ENCODE measurements at places on chromosomes 1 and 21.
A peak's percentile ranks its signal among the peaks of the same experiment; 100 is the strongest.

GRCh38 chr1:162994921-162995320 lies 74.2 kb upstream of the RGS4 start:
- DNase-seq: no peak

DNA sequence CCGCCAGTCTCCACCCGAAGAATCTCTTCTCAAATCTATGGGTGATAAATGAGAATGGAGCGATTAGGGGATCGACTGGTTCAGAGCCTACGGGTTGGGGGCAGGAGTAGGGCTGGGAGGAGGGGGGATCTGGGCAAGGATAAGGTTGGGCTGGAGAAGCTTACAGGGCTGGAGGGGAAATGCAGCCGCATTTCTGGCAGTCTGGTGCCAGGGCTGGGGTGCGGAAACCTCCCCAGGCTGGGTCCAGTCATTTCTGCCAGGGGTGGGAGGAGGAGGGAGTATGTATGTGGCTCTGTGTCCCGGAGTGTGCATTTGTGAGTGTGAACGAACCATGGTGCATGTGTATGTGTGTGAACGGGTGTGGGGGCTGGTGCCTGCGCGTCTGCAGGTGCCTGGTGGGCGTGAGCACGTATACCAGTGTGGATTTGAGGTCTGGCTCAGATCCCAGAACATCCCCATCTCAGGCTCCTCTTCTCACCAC lies 10.2 kb downstream of the C1orf216 start:
- peak; percentile 53 for DNase-seq

- DNase-seq: no peak
Measured at GRCh38 chr1:193181985-193182384, 4.4 kb downstream of the B3GALT2 start.

DNA sequence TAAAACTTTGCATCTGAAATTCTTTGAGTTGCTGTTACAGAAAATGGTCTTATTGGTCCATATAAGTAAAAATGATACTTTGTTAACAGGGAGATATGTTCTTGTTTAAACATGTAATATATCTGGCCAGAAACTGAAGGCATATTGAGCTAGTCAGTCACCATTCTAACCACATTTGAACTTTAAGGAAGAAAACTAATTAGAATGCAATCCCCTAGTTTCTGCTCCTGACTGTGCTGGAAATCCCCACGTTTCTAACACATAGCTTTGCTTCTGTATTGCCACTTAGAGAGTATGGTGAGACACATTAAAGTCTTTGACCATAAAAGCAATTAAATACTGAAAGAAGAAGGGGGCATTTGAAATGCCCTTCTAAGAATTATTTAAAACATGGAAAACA lies 32.1 kb upstream of the HIVEP3 start:
- no peak for DNase-seq

DNA sequence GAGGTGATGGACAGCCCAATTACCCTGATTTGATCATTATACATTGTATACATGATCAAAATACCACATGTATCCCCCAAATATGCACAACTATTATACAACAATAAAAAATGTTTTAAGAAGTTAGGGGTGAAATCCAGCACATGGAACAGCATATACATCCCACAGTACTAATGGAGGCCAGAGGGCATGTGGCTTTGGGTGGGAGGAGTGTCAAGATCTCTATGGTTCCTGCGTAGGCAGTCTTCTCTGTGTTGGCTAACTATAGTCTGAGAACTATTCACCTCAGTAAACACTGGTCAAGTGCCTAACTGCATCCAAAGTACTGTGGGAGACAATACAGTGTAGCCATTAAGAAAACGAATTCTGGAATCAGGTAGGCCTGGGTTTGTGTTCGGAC lies 74.1 kb downstream of the GADD45A start:
- no peak for DNase-seq

GRCh38 chr1:165383067-165383466 lies 26.6 kb upstream of the LMX1A start:
- DNase-seq: peak; percentile 81
